Cerebellar nuclear complex (tissue), 1 donor: ENCODE measurements at places on chromosomes 1 and 21.

DNA sequence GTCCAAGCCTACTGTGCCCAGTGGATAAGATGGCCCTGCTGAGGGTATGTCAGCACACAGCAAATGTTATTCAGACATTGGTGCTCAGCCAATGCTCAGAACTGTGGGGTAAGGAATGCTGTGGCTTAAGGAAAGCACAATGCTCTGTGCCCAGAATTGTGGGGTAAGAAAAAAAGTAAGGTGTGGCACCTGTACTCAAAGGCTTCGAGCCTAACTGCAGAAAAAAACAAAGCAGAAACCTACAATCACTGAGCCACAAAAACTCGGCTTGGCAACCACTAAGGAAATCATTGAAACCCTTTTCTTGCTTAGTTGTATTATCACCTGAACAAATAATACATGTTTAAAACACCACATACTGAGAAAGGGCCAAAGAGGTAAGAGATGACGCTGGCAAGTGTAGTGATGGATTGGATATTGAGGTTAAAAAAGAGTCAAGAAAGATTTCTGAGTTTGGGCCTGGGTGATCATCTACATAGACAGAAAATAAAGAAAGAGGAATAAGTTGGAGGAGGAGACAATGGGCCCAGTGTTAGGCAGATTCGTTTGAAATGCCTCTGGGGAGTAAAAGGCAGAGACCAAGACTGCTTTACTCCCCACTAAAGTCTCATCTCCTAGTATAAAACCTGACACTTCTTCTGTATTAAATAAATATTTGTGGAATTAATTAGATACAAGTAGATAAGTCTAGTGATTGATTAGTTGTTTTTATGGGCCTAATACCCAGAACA is 25.9 kb upstream of the ATP1A1 start:
- no peak for DNase-seq

DNA sequence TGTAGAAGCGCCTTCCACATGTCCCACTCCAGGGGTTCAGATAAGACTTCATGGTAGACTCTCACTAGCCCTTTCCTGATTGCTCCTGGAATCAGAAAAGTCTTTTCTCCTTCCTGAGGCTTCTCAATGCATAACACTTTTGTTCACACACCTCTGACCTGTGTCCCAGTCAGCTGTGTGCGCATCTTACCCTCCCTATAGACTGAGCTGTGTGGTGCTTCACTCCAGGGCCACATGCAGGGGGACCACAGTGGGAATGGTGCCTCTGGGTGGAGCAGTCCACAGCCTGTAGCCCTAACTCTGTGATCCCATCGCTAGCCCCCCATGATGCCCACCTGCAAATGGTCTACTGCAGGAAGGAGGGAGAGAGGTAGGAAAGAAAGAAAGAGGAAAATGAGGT is 84.0 kb upstream of the TLR5 start:
- DNase-seq = no peak

- DNase-seq = no peak
Observed at GRCh38 chr1:245561665-245562234, 407.0 kb downstream of the KIF26B start.

GRCh38 chr1:189697113-189697512 is 780.6 kb downstream of the BRINP3 start:
- DNase-seq = no peak

DNA sequence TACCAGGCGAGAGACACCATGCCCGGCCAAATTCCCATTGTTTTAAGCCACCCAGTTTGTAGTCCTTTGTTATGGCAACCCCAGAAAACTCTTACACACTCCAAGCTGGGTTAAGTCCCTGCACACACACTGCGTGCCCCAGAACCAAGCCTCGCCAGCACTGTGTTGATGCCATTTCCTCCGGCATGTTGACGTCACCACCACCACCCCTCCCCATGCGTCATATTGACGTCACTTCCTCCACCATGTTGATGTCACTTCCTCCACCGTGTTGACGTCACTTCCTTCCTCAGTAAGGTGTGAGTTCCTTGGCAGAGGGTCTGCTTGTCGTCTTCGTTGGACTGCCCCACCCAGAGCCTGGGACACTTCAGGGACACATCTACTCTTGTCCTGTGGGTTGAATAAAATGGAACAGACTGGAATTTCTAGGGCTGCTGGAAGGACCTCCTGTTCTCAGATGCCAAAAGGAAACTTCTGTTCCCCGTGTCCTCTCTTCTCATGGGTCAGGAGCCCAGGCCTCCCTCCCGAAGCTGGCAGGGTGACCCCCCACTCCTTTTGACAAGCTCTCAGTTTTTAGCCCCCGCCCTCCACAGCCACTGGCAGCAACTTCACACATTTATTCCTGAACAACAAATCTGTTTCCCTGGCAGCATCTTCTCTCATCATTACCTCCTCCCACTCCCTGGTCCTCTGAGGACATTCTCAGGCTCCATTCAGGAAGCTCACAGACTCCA is 643.3 kb downstream of the NPHP4 start:
- no peak for DNase-seq

- DNase-seq = no peak
Observed at GRCh38 chr1:193697776-193698175, 511.4 kb upstream of the B3GALT2 start.

- no peak for DNase-seq
Observed at GRCh38 chr1:238489006-238489405, 598.3 kb upstream of the ZP4 start.

DNA sequence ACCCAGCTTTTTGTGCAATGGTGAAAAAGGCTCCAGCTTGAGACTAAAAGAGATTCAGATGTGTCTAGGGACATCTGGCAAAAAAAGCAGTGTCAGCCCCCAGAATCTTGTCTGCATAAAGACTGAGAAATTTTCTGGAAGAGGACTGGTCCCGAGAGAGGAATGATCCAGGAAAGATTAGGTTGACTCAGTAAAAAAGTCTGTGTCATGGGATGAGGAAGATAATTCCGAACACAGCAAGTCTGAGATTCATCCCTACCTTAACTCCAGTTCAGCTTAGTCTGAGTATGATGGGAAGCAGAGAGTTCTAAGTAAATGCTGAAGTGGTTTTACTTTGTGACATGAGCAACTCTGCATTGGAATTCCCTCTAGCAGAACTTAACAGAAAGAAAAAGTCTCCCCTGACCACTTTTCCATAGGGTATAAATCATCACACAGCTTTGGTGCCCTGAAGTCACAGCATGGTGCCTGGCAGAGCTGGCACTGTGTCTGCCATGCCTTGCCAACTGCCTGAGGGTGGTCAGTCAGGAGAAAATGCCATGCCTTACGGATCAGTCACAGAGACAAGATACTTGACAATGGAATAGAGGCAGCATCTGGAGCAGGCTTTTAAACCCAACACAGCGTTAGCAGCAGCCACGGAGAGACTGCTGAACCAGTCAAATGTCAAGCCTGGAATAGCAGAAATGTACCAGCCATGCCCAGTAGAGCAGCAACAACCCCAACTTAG is 153.4 kb downstream of the ZC3H11B start:
- DNase-seq = no peak

GRCh38 chr1:189596197-189596596 is 881.5 kb downstream of the BRINP3 start:
- no peak for DNase-seq

DNA sequence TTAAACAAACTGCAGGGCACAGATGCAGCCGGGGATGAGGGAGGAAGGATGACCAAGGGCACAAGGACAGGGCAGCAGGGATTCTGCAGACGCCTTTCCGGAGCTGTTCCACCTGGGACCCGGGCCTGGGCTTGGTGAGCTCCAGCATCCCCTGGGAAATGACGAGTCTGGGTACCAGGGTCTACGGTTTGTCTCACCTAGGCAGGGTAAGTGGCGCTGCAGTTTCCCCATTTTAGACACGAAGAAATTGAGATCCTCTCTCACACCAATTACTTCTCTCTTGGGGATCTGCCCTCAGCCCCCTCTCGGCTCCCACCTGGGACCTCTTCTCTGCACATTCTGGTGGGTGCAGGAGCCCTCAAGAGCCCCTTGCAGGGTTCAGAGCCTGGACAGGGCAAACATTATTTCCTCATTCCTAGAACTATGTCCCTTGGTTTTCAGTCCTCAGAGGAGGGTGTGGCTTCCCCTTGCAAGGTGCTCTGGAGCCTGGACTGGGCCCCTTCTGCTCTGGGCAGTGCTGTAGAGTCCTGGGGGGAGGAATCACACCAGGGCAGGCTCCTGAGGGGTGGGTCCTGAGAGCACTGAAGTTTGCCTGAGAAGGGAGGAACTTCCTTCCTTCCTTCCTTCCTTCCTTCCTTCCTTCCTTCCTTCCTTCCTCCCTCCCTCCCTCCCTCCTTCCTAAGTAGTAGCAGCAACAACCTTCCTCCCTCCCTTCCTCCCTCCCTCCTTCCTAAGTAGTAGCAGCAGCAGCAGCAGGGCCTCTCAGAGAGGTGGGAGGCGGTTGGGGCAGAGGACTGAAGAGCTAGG is 16.0 kb downstream of the RAP1GAP start:
- DNase-seq = no peak

DNA sequence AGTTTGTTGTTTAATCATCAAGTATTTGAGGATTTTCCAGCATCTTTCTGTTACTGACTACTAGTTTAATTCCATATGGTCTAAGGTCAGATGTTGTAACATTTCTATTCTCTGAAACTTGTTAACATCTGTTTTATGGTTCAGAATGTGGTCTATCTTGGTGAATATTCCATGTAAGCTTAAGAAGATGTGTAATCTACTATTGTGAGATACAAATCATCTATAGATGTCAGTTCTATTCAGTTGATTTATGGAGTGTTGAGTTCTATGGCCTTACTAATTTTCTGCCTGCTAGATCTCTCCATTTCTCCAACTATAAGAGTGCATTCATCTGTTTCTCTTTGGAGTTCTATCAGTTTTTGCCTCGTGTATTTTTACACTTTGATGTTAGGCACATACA is 31.5 kb downstream of the WARS2 start:
- no peak for DNase-seq

DNA sequence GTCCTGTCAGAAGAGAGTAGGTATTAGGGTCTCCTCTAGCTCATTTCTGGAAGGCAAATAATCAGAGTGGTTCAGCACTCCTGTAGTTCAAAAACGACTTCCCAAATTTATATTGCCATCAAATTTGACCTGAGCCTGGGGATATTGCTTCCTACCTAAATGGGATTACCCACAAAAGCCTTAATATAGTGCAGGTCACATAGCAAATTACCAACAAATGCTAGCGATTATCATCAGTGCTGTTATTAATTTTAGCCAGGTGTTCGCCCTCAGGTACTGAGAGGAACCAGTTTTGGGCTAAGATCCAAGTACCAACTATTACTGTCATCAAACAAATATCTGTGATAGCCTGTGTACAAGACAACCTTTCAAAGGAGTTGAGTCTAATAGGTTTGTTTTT is 661.8 kb upstream of the PTBP2 start:
- DNase-seq = no peak

GRCh38 chr1:25467193-25467592 is 36.5 kb downstream of the MACO1 start:
- DNase-seq = no peak

DNA sequence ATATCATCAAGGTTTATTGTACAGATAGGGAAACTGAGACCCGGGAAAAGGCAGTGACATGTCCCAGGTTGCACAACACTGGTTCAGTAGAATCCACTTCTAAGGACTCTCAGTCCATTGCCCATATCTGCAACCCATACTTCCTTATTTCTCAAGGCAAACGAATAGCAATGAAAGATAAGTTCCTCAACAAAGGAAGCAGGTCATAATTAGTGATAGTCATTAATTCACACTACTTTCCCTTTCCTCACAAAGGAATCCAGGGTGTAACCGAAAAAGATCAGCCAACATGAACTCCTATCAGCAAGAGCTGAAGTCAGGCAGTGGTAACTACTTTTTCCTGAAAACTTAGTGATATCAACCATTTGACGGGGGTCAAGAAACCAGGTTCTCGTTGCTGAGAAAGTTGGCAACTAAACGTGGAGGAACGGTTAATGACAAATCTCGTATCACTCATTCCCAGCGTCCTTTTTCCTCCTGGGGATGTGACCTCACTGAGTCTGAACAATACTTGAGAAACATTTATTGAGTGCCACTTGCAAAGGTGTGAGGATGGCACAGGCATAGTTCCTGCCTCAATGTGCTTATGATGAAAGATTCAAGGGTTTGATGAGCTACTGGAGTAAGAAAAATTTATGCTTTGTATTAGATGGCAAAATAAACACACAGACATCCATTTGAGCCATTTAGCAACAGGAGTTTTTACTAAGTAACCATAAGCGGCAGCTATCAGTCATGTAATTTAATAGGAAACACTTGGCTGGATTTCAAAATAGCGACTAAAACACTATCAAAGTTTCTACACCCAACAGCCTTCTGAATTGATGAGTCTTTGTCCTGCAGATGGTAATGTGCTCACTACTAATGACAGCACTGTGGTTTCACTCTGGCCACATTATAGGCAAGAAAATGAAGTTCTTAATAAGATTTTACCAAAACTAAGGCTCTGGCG is 82.3 kb downstream of the PLPP3 start:
- no peak for DNase-seq

DNA sequence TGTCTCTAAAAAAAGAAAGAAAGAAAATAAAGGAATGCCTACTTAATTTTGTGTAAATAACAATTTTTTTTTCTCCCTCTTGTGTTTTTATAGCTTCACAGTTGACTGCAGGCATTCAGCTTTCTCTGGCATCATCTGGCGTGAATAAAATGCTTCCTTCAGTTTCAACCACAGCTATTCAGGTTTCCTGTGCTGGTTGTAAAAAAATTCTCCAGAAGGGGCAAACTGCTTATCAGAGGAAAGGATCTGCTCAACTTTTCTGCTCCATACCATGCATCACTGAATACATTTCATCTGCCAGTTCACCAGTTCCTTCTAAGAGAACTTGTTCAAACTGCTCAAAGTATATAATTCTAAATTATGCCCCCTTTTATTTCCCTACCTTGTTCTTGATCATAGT is 18.0 kb downstream of the ZMYM1 start:
- DNase-seq = no peak

DNA sequence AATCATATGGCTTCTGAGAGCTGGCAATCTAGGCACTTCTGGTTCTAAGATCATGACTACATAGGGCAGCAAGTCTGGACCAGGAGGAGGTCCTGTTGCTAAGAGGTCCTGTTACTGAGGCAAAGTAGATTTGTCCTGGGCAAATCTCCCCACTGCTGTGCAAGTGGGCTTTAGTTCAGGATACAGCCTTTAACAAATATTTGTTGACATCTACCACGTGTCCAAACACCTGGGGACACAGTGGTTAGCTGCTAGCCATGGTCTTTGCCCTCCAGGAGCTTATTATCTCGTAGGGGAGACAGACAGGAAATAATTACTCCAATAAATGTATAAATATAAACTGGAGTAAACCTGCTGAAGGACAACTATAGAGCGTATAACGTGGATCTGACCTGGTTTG is 3.2 kb downstream of the CGN start:
- no peak for DNase-seq

GRCh38 chr21:15874615-15875014 is 144.8 kb downstream of the USP25 start:
- no peak for DNase-seq

- DNase-seq = no peak
Observed at GRCh38 chr1:168521401-168522000, 22.3 kb downstream of the XCL2 start.

GRCh38 chr21:35201288-35201687 is 152.2 kb upstream of the RUNX1 start:
- no peak for DNase-seq

DNA sequence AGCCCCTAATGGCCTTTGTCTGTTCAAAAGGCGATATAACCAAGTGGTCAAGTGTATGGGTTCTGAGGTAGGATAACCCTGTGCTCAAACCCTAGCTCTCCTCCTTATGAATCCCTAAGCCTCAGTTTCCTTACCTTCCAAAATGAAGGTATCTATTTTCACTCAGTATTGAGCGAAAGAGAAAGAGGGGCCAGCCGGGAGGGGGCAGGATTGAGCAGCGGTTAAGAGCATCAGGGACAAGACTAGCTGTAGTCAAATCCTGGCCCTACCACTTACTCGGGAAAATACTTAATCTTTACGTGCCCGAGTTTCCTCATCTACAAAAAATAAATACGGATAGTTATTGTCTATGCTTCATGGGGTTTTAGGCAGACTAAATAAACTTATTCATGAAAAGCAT is 25.7 kb downstream of the LY9 start:
- DNase-seq = no peak
